ENCODE measurements at places on chromosomes 11 and 22.

- no peak for DNase-seq
These were observed 7.6 kb downstream of the RPL3 start for GRCh38 chr22:39311592-39312400.

DNA sequence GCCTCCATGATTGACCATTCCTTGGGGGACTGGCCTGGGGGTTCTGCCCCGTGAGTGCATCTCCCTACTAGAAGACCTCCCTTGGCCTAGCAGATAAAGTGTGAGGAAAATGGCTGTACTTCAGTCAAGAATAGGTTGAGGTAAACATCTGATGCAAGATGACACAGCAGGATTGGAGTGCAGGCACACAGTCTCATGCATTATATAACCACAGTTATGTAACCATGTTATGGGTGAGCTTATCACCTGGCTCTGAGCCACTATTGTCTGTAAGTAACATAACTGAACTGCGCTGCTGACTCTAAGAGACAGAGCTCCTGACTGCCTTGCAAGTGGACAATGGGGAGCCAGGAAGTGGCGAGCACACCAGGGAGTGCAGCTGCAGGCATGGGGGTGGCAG is 378.7 kb upstream of the ANO5 start:
- no peak for DNase-seq

GRCh38 chr11:4455419-4455818 is 6.3 kb downstream of the OR52K2 start:
- DNase-seq, result no peak

DNA sequence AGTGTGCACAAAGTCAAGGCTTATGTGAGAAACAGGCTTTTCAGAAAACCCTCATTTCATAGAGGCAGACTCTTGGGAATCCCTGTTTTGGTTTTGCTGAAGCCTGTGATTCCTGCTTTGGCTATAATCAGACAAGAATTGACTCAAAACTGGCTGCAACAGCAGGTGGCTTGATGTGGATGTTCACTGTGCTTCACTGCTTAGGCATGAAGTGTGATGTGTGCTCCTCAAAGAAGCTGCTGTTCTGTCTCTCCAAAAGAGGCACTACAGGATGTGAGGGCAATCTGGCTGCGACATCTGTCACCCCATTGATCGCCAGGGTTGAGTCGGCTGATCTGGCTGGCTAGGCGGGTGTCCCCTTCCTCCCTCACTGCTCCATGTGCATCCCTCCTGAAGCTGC is 103.5 kb downstream of the C11orf58 start:
- DNase-seq, result no peak

Measured in stimulated activated CD8-positive, alpha-beta memory T cell treated with anti-CD3 and anti-CD28 coated beads, Interleukin-15, amount 100 ng/mL, for 1 hour (primary cell).